ENCODE measurements at places on chromosomes 2 and 18. TPM values are rescaled to one million over a fixed set of nuclear protein-coding genes. Genes with fewer than 3 reads are reported as not detected.
A peak's percentile ranks its signal among the peaks of the same experiment; 100 is the strongest.

- no peak for DNase-seq
- H3K27me3 ChIP-seq, result no peaks in the 10 kb centered on the region
- H3K4me3 ChIP-seq, result peak overlapping the region; percentile 96
- no peaks in the 10 kb centered on the region for H3K36me3 ChIP-seq
Measured at GRCh38 chr18:75208155-75208835, 644 bp downstream of the PTGR3 start.

GRCh38 chr2:71064754-71065621 is 3.5 kb upstream of the NAGK start:
- H3K36me3 ChIP-seq, result no peaks in the 10 kb centered on the region
- H3K27me3 ChIP-seq, result no peaks in the 10 kb centered on the region
- H3K4me1 ChIP-seq, result peaks cover 44% of the 10 kb centered on the region
- peak overlapping the region; percentile 90 for H3K27ac ChIP-seq

DNA sequence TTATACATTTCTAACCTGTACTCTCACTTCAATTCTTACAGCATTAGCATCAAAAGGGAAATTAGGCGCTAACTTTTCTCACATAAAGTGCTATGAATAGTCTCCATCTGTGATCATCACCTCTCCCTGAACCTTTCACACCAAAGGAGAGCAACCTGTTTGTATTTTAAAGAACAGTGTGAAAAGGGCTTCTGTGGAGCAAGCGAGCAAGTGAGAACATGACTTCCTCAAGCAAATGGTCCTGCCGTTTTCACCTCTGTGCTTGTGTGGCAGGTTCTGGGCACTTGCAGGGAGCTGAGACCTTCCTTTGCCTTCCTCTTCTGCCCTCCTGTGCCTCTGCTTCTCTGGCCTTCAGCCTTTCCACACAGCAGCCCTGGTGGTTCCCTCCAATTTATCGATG is 51.9 kb downstream of the TGFA start:
- DNase-seq, result no peak
- H3K36me3 ChIP-seq, result no peaks in the 10 kb centered on the region
- no peaks in the 10 kb centered on the region for H3K4me1 ChIP-seq
- H3K4me3 ChIP-seq, result no peak overlapping the region
- H3K27ac ChIP-seq, result no peak overlapping the region

- H3K27ac ChIP-seq, result peak overlapping the region; percentile 88
- H3K4me1 ChIP-seq, result peaks cover 31% of the 10 kb centered on the region
- H3K27me3 ChIP-seq, result no peaks in the 10 kb centered on the region
- no peaks in the 10 kb centered on the region for H3K36me3 ChIP-seq
- no peak for DNase-seq
Measured at GRCh38 chr2:43218702-43219382, 7.6 kb downstream of the ZFP36L2 start.

DNA sequence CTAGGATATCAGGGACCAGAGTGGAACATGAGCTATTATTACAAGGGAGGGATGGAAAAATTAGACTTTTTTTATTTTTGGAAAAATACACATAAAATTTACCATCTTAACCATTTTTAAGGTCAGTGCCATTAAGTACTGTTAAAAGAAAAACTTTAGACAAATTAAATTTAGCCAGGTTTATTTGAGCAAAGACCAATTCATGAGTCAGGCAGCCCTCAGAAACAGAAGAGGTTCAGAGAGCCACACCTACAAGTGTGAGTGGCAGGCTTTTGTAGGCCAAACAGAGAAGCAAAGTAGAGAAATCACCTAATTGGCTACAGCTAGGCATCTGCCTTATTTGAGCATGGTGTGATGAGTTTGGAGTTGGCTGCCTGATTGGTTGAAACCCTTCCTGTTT is 301.3 kb upstream of the RAB12 start:
- no peak overlapping the region for H3K4me3 ChIP-seq
- no peak overlapping the region for H3K27ac ChIP-seq
- no peaks in the 10 kb centered on the region for H3K27me3 ChIP-seq
- no peaks in the 10 kb centered on the region for H3K4me1 ChIP-seq
- no peak for DNase-seq

GRCh38 chr2:96951125-96951654 is 35.2 kb downstream of the FAM178B start:
- H3K4me1 ChIP-seq, result peaks cover 11% of the 10 kb centered on the region
- no peaks in the 10 kb centered on the region for H3K27me3 ChIP-seq

- no peaks in the 10 kb centered on the region for H3K27me3 ChIP-seq
- DNase-seq, result no peak
- no peak overlapping the region for H3K4me3 ChIP-seq
- no peaks in the 10 kb centered on the region for H3K4me1 ChIP-seq
- H3K27ac ChIP-seq, result no peak overlapping the region
- H3K36me3 ChIP-seq, result no peaks in the 10 kb centered on the region
Measured at GRCh38 chr2:147482111-147482895, 362.5 kb upstream of the ACVR2A start.

Gene MAP2
- total RNA-seq, result 0.29 TPM

Gene SRBD1
- 23.7 TPM for total RNA-seq

All from GM12878 (cell line).